Stimulated activated CD8-positive, alpha-beta memory T cell treated with anti-CD3 and anti-CD28 coated beads, Interleukin-4, amount 100 ng/mL, for 24 hours (primary cell): ENCODE measurements at places on chromosomes 13 and 19.

- no peak for DNase-seq
Observed at GRCh38 chr13:44664308-44664707, 88.2 kb upstream of the TSC22D1 start.

DNA sequence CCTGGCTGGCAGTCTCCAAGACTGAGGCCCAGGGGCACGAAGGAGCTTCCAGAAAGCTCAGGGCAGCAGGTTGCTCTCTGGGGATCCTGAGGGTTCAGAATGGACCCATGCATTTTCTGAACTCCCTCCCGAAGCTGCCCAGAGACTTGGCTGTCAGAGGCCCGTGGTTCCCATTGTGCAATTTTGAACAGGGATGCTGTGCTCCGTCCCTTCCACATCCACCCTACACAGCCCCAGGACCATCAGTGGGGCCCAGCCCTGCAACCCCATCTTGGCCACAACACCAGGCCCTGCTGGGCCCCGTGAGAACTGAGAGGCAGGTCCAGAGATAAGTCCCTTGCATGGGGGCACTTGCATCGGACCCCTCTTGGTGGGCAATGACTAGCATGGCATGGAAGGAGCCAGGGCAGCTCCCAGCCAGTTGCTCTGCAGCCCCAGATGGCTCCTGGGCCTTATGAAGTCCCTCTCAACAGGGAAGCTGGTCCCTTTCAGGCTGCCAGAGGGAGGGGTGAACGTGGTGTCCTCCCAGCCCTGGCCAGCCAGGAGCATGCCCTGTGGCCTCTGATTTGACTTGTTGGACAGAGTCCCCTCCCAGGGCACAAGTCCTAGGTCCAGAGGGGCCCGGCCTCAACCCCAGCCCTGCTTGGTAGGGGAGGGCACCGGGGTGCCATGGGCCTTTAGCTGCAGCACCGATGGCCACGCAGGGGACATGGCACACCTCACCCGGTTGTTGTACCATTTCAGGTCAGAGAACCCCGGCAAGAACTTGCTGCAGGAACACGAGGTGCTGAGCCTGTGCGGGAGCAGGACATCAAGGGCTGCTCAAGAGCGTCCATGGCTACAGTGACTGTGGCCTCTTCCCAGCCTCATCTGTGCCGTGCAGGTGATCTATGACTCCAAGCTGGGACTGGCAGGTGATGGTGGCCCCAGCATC, 17.3 kb upstream of the ZNF14 start:
- DNase-seq: no peak

DNA sequence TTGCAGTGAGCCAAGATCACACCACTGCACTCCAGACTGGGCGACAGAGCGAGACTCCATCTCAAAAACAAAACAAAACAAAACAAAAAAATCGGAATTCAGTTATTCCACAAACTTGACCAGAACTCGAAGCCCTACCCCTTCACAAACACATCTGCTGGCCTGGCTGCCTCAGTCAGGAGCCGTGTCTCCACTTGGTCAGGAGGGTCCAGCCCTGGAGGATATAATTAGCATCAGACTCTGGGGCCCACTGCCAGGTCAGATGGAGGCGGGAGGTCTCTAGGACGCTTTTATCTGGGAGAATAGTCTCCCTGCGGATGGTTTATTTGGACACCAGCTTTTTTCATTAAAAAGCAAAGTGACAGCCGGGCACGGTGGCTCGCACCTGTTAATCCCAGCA, 8.0 kb downstream of the ELL start:
- no peak for DNase-seq

DNA sequence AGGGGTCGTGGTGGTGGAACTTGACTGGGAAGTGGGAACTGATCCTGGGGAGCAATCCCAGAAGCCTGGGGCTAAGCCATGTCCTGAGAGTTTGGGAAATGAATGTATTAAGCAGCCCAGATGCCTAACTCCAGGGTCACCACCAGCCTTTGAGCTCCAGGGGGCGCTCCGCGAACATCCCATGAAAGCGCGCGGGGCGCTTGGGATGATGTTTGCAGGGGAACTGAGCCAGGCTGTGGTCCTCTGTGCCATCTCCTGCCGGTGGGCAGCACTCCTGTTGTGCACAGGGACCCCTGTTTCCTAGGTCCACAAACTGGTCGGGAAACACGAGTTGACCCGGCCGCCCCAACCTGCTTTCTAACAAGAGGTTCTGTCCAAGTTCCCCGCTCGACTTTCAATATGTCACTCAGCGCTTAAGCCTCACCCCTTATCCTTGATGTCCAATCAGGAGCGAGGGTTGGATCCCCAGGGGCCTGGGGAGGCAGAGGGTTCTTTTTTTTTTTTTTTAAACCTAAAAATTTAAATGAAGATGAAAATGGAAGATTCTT, 14.4 kb downstream of the LEUTX start:
- peak; percentile 60 for DNase-seq

- no peak for DNase-seq
Observed at GRCh38 chr13:57045826-57046546, 94.7 kb upstream of the PRR20A start.

DNA sequence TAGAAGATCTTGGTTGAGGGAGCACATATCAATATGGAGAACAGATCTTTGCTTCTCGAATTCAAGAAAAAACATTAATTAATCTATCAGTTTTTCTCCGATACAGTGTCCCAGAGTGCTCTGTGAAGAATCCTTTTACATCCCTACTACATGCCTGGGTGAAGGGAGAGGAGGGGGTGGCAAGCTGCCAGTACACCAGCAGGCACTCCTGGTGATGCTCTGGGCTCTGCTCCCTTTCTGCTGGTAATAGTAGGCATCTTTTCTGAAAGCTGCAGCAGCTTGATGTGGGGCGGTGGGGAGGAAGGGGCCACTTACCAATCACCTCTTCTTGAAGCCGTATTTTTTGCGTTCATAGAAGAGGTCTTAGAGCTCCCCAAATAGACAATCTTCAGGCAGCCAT, 30.7 kb downstream of the PBX4 start:
- no peak for DNase-seq

DNA sequence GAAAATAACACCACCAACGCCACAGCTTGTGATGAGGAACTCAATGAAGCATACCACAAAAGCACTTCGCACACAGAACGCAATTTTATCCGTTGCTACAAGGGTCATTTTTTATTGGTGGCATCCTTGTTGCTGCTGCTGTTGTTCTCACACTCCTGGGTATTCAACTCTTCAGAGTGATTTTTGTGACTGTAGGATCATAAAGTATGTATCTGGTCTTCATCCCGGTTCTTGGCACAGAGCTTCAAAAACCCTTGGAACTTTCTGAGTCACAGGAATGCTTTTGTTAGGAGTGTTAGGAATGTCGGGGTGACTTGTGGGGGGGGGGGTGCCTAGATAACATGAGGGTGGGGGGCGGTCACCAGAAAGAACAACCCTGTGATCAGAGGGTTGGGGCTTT, 108.4 kb downstream of the ZNF557 start:
- no peak for DNase-seq

GRCh38 chr19:2113439-2114211, 16.9 kb downstream of the IZUMO4 start:
- no peak for DNase-seq

DNA sequence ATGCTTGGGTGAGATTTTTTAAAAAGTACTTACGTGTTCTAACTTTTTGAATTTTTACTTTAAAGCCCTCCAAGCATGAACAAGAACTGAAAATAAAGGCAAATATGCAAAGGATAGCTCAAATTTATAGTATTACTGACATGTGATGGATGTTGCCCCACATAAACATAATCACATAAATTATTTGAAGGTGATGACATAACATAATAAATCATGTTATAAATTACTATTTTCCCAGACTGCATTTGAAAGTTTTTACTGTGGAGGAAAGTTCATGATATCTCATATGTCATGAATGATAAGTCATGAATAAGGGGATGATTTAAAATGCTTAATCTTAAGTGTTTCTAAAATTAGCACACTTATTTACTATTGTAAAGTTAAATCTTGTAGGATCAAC, 705.7 kb upstream of the SLITRK1 start:
- no peak for DNase-seq

GRCh38 chr13:107407074-107407473, 808.3 kb downstream of the LIG4 start:
- DNase-seq: no peak

DNA sequence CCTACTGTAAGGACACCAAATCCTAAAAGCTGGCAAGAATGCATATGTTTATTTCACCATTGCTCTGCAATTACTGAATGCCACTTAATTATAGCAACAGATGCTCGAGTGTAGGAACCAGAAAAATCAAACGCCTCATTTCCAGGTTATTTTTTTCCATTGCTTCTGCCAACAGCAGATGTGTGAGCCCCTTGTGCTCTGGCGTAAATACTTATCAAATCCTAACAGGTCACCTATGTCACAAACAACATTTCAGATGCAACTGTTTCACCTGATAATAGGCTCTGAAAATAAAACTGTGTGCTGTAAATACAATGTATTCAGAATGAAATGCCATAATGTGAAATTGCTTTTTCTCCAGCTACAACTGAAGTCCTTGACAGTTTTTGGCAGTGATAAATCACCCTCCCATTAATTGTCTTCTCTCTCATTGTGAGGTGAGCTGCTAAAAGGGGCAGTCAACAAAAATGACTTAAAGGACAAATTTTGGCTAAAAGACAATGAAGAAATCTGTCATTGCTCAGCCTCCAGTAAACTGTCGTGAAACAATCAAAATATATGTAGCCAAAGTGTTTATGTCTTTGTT, 344.0 kb downstream of the DACH1 start:
- no peak for DNase-seq

DNA sequence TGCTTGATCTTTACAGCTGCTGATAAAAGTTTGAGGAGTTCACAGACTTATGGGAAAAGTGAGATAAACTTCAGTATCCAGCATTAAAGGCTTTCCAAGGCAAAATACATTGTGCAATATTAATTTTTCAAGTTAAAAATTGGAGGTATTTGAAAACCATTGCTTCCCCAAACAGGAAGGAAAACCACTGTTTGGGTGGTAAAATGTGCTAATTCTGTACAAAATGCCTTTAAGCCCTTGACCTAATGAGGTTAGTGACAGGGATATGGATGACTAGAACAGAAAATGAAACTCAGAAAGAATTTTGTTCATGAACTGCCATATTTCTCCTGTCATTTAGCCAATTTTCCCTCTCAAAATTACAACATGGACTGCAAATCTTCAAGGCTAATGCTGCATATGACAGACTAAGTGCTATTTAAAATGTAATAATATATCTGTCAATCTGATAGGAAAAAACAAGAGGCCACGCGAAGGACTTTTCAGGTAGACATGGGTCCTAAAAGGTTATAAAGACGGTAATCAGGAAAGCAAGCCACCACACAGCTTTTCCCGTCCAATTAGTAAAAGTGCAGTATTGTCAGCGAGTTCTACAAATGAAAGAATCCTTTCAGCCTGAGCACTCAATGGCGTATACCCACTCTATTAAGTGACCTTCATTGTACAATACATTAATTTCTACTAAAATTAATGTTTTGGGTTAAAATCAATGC, 212.8 kb downstream of the ENOX1 start:
- no peak for DNase-seq

GRCh38 chr19:41510484-41510883, 65.5 kb upstream of the CEACAM21 start:
- DNase-seq: no peak

DNA sequence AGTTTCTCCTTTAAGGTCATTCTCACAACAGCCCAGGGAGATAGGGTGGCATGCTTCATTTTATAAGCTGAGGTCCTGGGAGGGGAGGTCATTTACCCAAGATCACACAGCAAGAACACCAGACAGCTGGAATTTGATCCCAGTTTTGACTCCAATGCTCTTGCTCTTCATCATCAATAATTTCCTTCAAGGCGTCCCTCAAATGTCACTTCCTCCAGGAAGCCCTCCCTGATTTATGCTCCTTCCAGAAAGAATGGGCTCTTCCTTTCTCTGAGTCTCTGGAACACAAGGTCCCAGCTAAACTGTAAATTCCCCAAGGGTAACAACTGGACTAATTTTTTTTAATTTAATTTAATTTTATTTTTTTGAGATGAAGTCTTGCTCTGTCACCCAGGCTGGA, 4.7 kb upstream of the DHX34 start:
- no peak for DNase-seq

DNA sequence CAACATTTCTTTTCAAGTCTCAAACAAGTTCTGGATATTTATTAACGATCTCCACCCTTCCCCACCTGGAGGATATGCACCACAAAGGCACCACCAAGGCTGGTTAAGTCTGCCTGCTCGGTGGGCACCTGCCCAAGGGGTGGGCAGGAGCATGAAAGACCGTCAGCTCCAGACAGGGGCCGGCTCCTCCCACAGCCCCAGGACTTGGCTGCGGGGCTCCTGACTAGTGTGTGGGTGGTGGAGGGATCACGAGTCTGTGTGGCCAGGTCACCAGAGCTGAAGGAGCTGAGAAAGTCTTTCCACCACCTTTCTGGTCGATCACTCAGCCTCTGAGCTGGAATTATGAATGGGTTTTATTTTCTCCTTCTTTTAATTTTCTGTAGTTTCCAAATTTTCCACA, 7.8 kb downstream of the SLC7A1 start:
- DNase-seq: no peak

- no peak for DNase-seq
Observed at GRCh38 chr13:63541336-63541735, 2125.7 kb upstream of the PCDH20 start.

DNA sequence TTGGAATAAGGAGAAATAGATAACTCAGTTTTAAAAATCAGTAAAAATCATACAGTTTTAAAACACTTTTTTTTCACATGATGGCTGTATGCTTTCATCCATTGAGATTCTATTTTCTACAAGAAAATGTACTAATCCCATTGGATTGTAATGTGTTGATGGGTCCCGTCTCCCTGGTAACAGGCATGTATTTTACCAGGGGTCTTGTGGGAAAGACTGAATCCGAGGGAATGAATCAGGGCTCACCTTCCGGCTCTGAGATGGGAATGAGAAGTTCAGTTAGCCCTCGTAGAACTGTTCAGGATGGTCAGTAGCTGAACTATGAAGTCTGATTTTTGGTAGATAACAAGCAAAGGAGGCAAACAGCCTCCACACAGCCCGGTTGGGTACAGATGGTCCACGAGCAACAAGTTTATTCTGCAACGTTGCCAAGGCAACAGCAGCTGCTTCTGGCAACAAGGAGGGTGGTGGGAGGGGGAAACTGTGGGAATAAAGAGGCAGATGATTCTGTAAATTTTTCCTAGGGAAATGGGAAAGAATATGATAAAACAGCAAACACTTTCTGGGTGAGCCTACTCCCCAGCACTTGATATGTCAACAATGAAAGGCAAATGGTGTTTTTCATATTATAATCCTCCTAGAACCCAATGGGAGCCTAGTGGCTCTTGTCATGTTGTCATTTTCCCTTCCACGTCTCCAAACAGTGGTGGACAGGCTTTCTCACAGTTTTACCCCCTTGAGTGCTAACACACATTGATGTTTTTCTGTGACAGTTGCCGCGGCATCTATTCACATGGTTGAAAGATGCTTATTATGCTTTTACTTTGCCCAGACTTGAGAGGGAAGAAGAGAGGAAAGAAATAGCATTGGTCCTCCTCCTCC, 12.4 kb upstream of the SIAH3 start:
- DNase-seq: no peak

GRCh38 chr13:98143601-98144026, 720 bp downstream of the FARP1 start:
- no peak for DNase-seq
